ENCODE measurements at places on chromosomes 2 and 18.

- DNase-seq: no peak
Observed at GRCh38 chr2:189609853-189610252, 29.3 kb upstream of the SLC40A1 start.

DNA sequence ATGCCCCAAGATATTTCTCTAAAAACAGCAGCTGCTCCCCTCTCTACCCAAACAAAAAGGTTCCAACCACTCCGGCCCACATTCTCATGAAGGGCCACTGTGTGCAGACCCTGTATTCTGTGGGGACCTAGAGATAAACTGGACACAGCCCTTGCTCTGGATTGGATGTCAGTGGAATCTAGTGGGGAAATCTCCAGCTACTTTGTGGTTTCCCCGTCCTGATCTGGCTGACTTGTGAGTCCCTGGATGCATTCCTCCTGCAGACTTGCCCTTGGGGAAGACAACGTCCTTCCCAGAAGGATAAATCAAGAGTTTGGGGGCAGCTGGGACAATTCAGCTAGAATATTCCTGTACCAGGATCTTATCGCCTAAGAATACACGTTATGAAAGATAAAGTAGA, 151.1 kb downstream of the FSHR start:
- no peak for DNase-seq

- DNase-seq: no peak
Observed at GRCh38 chr2:218711550-218711929, 905 bp downstream of the TTLL4 start.

- no peak for DNase-seq
Observed at GRCh38 chr2:218063896-218064295, 5.2 kb upstream of the RUFY4 start.

- no peak for DNase-seq
Observed at GRCh38 chr2:172196768-172197431, 94.2 kb upstream of the DLX2 start.

DNA sequence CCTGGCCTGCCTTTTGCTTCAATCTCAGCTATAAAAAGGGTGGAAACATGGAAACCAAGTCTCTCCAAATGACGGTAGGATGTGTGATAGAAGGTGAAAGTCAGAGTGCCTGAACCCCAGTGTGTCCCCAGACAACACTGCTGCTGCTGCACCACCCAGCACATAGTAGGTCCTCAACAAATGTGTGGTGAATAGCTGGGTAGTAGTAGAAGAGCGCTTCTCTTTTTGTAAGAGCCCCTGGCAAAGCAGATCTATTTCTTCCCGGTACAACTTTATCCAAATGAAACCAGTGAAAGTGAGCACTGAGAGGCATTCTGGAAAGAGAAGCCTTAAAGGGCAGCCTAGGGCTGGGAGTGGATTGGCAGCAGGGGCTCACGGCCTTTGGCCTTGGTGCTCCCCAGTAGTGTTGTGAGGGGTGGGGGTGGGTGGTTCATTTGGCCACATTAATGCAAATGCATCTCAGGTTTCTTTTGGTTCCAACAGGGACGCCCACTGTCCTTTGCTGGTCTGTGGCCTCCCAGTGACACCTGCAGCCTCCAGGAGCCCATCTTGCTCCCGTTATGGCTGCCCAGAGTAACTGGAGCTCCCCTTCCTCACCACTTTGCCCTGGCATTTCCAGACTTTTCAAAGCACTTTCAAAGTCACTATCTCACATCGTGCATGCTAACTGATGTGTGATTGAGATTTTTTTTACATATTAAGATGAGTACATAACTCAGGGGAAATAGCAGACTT, 304.3 kb upstream of the EPAS1 start:
- DNase-seq: no peak

- no peak for DNase-seq
Observed at GRCh38 chr2:181157326-181157725, 176.9 kb downstream of the UBE2E3 start.

Measured in effector CD4-positive, alpha-beta T cell (primary cell).